ENCODE measurements at places on chromosomes 2 and 18.

GRCh38 chr2:25316101-25316500 is 25.6 kb downstream of the DNMT3A start:
- DNase-seq = no peak

- DNase-seq = no peak
Observed at GRCh38 chr2:235087832-235088495, 136.1 kb downstream of the SH3BP4 start.

DNA sequence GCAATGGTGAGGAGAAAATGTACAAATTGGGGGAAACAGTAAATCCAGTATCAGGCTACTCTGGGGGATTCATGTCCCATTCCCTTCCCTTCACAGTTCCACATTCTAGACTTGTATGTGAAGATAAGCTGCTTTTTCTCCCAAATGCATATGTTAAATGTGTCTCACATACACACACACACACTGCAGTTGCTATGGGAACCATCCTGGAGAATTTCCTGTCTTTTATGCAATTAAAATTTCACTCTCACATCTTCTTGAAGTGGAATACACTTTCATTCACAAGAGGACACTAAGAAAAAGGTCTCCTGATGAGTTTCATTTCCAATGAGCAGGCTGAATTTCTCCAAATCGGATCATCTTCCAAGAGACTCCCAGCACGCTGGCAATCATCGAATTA is 366.0 kb downstream of the LRATD1 start:
- no peak for DNase-seq

DNA sequence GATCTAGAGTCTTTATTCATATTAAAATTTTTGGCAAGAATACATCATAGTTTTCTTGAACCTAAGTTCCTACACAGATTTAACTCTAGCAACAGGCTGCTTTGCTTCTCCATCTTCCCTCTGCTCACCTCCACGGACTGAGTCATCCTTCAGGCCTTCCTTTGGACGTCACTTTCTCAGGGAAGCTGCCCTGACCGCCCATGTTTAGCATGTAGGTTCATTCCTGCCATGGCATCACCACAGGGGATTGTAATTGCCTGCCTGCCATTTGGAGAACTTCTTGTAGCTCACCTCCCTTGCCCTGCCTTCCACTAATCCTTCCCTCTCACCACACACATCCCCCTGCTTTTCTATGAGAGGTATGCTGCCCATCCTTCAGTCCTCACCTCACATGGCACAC is 43.9 kb upstream of the B3GNT2 start:
- DNase-seq = no peak

GRCh38 chr2:74845217-74845751 is 11.4 kb downstream of the HK2 start:
- DNase-seq = no peak

DNA sequence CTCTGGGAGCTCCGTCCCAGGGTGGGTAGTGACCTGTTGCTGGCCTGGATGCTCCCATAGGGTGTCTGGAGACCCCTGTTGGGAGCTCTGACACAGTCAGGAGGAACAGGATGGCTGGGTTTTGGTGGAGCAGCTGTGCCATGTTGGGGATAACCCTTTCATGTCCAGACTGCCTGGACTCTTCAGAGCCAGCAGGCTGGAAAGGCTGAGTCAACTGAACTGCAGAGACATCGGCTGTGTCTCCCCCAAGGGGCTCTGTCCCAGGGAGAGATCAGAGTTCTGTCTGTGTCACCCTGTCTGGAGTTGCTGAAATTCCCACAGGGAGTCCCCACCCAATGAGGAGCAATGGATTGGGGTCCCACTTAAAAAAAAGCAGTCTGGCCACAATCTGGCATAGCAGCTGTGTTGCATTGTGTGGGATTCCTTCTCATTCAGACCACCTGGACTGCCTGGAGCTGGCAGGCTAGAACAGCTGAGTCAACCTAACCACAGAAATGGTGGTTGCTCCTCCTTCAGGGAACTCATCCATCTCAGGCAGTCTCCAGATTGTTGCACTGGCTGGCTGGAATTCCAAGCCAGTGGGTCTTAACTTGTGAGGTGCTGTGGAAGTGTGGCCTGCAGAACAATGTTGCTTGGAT is 37.2 kb downstream of the AGPS start:
- DNase-seq = no peak

GRCh38 chr2:58539973-58540372 is 298.8 kb upstream of the FANCL start:
- no peak for DNase-seq

DNA sequence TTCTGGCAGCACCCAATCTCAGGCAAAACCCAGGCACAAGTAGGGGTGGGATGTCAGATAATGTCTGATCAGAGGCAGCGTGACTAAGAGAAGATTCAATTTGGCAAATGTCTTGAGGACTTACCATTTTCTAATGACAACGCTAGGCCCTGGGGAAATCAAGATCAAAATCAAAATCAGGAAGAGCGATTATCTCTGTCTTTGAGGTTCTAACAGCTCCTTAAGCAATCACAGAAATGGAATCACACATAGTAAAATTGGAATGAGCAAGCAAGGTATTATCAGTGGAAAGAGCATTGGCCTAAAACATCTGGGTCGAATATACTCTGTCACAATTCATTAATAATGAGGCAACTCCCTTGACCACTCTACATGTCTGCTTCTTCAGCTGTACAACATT is 8.6 kb upstream of the SERPINB2 start:
- no peak for DNase-seq

GRCh38 chr2:189369566-189369965 is 71.7 kb upstream of the WDR75 start:
- DNase-seq = no peak

DNA sequence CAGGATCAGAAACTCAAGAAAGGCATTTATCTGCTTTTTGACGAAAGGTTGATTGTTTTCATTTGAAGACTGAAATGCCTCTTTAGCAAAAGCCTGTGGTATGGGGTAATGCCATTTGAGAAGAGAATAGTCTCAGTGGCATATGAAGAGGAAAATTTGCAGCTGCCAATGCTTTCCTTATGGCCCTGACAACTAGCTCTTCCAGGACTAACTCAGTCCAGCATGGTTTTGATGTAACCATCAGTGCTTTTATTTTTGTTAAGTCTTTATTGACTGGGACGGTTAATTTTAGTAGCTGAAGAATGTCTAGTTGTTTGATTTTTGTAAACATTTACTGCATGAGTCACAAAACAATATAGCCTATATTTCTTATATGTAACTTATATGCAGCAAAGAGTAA is 158.4 kb downstream of the LNPK start:
- DNase-seq = no peak

- no peak for DNase-seq
Observed at GRCh38 chr2:202432776-202433175, 56.6 kb downstream of the BMPR2 start.

- DNase-seq = no peak
Observed at GRCh38 chr2:28325567-28326468, 66.8 kb upstream of the FOSL2 start.

DNA sequence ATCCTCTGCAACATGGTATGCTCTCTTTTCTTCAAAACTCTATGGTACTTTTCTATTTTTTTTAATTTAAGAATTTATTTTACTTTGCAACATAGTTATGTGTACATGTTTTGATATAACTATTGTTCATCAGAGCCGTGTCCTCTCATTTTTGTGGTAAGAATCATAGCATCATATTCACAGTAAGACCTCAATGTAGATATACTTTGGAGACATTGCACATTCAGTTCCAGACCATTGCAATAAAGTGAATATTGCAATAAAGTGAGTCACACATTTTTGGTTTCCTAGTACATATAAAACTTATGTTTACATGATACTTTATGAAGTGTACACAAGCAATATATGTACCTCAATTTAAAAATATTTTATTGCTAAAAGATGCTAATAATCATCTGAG is 22.7 kb upstream of the LINC00305 start:
- DNase-seq = no peak

GRCh38 chr18:48218285-48219022 is 190.7 kb downstream of the ZBTB7C start:
- no peak for DNase-seq

GRCh38 chr2:65749545-65749944 is 317.1 kb upstream of the SPRED2 start:
- DNase-seq = no peak

DNA sequence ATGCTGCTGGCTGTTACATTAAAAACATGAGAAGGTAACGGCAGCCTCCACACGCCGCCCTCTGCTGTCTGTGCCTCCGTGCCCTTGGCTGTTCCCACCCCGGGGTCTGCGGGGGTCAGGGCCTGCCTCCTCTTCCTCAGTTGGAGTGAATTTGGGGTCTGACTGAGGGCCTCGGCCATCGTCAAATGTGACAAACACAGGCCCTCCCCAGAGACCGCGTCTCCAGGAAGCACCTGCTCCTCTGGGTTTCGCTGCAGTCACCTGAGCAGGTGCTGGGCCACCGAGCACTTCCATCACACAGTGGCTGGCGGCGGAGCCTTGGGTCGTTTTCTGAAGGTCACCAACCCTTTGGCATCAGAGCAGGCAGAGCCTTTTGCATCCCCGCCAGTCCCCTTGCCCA is 70.9 kb downstream of the NFATC1 start:
- no peak for DNase-seq

DNA sequence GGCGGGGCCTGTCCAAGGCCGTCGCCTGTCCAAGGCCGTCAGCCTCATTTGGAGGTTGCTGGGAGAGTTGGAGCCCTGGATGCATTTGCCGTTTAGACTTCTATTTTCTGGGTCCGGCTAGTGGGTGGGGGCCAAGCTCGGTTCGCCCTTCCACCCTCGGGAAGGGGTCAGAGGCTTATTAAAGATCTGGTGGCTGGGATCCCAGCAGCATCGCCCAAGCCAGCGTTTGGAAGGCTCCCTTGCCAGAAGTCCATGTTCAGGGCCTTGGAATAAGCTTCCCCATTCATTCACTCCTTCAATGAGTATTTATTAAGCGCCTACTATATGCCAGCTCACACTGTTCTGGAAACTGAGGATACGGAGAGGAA is 516 bp upstream of the DOCK10 start:
- DNase-seq = no peak

GRCh38 chr2:45978302-45978859 is 318.8 kb upstream of the EPAS1 start:
- DNase-seq = no peak

- no peak for DNase-seq
Observed at GRCh38 chr2:159193791-159194190, 92.7 kb downstream of the WDSUB1 start.

- no peak for DNase-seq
Observed at GRCh38 chr2:6812857-6813530, 52.7 kb downstream of the CMPK2 start.

DNA sequence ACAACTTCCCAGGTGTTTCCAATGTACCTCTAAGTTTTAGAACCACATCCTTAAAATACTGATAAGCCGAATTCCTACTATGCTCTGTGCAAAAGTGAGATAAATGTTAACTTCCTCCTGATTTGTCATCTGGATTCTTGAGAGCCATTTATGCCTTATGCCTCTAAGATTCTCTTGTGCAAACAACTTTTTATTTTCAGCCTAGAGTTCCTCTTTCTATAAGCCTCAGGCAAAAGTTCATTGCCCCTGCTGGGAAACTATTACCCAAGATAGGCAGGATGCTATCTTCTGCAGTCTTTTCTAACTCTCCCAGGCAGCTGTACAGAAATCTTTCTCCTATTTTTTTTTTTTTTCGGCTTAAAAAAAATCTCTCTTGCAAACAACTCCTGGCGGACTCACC is 216.1 kb downstream of the KCNJ3 start:
- no peak for DNase-seq

GRCh38 chr2:86274265-86274917 is 63.0 kb downstream of the REEP1 start:
- no peak for DNase-seq

DNA sequence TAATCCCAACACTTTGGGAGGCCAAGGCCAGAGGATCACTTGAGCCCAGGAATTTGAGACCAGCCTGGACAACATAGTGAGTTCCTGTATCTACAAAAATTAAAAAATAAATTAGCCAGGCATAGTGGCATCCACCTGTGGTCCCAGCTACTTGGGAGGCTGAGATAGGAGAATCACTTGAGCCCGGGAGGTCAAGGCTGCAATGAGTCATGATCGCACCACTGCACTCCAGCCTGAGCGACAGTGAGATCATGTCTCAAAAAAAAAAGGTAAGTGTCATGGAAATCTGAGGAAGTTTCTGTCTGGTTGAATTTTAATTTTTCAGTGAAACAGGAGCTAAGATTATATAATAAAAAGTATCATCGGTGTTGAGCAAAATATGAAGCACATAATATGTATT is 2.5 kb upstream of the C2orf15 start:
- DNase-seq = no peak

DNA sequence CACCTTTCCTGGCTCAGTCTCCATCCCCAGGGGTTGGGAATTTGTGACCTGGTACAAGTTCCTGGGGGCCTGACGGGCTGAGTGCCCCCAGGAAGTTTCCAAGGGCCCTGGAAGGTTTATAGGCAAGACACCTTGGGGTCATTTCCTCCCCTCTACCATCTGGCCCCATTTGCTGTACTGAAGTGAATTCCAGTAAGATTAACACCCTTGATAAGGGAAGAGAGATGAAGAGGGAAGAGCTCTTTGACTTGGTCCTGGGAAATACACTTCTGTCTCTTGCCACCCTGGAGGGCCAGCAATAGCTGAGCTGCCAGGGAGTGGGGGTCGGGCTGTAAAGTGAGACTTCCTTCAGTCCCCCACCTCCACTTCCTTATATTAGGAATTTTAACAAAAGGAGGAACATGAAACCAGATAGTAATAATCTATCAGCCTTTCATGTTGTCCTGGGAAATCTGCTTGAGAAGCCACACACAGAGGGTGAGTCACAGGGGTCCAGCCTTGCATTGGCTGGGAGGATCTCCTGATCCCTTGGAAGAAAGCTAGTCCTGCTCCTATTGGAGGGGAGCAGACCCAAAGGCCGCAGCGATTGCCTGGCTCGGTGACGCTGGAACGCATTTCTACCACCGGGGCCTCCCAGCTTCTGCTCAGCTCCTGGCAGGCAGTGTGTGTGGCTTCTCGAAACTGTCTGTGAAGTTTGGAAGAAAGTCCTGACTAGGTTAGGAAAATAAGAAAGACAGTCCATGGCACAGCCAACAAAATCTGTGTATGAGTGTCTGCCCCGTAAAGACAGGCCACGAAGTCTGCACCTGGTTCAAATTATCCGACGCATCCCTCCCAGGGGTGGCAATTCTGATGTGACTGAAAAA is 87.3 kb downstream of the ACAA2 start:
- DNase-seq = no peak

DNA sequence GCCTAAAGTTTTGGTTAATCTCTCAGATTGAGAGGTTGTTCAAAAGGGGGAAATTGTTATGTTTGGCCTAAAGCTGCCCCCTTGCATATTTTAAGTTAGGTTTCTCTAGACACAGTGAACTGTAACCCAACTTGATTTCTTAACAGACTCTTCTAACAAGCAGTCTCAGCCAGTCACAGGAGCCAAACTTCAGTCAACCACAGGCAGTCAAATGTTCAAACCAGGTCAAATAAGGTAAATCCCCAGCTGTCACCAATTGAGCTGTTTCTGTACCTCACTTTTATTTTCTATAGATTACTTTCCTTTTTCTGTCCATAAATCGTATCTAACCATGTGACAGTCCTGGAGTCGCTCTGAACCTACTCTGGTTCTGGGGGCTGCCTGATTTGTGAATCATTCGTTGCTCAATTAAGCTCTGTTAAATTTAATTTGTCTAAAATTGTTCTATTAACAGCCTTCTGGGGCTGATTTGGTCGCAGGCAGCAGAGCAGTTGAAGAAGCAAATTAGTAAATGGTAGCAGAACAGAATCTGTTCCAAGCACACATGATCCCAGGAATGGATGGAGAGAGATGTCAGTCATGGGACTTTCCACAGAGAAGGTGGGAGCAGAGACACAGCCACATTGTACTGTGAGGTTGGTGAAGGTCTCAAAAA is 16.4 kb upstream of the NFU1 start:
- no peak for DNase-seq

GRCh38 chr2:65802298-65802942 is 370.0 kb upstream of the SPRED2 start:
- no peak for DNase-seq

GRCh38 chr2:45141883-45142866 is 132.9 kb upstream of the SIX2 start:
- no peak for DNase-seq

Data from stimulated activated CD4-positive, alpha-beta T cell treated with anti-CD3 and anti-CD28 coated beads, TNF-alpha, amount 100 ng/mL, for 4 hours (primary cell).